ENCODE measurements at places on chromosomes 3 and 15.
A peak's percentile ranks its signal among the peaks of the same experiment; 100 is the strongest.

- no peak for DNase-seq
Measured at GRCh38 chr15:91444656-91445055, 344.6 kb downstream of the SV2B start.

DNA sequence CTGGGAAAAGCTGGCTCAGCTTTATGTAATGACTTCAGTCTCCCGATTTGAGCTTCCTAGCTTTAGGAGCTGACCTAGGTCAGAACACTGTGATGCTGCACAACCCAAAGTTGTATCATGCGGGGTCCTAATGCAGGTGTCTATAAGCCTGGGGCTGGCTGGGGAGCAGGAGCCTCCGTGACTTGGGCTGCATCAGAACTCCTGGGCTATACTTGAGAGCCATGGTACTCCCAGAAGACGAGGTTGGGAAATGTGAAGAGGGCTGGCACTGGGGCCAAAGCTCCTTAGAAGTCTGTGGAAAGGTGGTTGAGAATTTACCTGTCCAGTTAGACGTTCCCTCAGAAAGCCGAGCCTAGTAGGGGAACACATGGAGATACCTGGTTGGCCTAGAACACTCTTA lies 57.0 kb downstream of the BSN start:
- DNase-seq: no peak

DNA sequence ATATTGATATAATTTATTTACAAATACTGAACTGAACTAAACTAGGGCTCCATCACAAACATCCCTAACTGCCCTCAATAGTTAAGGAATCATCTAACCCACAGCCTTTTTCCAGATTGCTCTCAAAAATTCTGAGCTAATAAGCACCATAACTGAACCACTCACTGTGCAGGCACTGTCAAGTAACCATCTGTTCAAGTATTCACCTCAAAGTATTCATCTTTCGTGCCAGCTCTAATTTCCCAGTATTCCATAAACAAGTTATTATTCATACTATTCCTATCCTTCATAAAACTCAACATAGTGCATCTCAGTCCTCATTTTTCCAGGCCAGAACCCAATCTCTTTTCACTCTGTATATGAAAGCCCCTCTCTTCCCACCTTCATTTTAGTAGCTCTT lies 41.1 kb downstream of the THBS1 start:
- no peak for DNase-seq

DNA sequence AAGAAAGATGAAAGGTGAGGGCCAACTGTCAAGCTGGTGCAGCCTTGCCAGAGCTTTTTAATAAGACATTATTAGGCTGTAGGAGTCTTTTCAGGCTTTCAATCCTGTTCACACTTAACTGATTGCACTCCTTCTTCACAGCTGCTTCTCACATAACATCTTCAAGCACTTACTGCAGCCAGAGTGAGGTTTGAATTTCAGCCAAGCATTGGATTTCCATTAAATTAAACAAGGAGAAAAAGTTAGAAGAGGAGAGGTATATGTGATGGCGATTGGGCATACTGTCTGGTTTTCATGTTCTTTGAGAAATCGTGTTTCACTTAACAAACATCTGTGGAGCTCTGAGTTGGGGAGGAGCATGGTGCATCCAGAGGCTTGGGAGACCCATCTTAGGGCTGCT lies 392.8 kb upstream of the LRRC3B start:
- no peak for DNase-seq

DNA sequence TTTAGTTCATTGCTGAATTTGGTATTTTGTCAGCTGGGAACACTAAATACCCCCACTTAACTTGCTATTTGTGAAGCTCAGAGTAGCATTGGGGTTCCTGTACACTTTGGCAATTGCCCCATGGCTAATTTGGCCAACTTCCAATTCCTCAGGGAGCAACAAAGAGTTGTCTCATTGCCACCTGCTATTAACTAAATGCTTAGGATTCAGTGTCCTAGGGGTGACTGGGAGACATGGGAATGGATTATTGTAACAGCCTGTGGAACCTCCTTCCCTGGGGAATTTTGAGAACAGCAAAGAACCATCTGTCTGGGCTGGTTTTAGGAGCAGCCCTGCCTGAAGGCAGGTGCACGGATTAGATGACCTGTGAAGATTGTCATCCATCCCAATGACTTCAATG lies 437.4 kb upstream of the TPRG1 start:
- no peak for DNase-seq

- no peak for DNase-seq
Measured at GRCh38 chr15:58840048-58840447, 68.9 kb downstream of the MINDY2 start.

DNA sequence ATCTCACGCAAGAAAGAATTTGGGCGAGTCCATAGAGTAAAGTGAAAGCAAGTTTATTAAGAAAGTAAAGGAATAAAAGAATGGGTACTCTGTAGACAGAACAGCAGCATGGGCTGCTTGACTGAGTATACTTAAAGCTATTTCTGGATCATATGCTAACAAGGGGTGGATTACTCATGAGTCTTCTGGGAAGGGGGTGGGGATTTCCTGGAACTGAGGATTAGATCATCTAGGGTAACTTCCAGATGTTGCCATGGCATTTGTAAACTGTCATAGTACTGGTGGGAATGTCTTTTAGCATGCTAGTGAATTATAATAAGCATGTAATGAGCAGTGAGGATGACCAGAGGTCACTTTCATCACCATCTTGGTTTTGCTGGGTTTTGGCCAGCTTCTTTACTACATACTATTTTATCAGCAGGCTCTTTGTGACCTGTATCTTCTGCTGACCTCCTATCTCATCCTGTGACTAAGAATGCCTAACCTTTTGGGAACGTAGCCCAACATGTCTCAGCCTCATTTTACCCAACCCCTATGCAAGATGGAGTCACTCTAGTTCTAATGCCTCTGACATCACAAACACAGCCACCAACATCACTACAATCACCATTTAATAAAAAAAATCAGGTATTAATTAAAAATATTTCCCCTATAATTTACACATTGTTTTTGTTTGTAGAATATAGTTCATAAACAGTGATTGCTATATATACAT lies 890.7 kb upstream of the EPHA6 start:
- peak; percentile 46 for DNase-seq

- DNase-seq: peak; percentile 12
Measured at GRCh38 chr3:45182915-45183871, 37.0 kb upstream of the CDCP1 start.

DNA sequence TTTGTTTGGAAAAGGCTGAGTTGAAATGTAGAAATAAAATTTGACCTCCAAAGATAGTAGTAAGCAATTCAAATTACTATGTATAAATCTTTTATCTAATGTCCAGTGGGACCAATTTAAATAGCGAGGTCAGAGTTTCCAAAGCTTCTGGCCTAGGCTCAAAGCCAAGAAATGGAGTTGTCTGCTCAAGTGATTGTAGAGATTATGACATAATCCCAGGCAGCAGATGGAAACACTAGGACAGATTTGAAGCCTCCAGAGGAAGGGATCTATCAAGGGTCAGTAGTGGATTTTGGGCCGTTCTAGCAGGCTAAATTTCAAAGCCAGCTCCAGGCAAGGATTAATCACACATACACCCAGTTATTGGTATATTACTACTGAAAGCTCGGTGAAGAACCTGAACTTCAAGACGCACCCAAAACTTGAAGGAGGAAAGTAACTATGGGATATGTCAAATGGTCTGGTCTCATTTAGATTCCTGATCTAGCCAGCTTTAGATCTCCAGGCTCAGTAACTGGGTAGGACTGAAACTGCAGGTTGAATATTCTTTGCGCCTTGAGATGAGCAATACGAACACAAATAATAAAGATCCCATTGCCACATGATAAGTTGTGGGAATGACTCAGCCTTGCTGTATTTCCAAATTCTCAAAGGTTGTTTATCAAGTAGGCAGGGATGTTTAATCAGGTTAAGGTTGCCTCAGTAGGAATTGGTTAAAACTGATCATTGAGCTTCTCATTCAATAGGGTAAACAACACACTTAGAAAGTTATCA lies 30.9 kb upstream of the ARRDC4 start:
- no peak for DNase-seq

DNA sequence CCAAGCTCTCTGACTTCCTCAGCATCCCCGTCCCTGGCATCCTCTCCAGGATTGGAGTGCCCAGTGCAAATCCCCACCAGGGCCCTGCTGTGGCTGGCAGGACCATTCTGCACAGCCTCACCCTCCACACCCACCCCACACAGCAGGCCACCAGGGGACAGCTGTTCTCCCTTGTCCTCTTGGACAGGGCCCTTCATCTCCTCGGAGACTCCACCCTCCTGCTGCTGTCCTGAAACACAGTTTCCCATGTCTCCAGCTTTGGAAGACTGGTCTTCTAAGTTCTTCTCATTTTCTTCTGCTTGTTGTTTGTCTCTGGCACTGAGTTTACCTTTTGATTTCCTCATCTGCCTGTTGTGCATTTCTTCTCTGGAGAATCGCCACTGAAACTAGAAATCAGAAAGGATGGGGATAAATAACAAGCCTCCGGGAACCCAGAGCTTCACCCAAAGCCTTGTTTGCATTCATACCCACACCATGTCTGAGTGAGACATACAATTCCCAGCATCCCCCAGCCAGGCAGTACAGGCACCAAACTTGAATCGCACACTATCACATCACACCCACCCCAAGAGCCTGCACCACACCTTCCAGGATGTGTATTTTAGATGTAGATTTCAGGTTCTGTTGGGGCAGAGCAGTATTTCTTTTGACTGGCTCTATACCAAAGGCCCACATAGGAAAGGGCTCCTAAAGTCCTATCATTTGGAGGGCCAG lies 52.0 kb downstream of the OXNAD1 start:
- no peak for DNase-seq

DNA sequence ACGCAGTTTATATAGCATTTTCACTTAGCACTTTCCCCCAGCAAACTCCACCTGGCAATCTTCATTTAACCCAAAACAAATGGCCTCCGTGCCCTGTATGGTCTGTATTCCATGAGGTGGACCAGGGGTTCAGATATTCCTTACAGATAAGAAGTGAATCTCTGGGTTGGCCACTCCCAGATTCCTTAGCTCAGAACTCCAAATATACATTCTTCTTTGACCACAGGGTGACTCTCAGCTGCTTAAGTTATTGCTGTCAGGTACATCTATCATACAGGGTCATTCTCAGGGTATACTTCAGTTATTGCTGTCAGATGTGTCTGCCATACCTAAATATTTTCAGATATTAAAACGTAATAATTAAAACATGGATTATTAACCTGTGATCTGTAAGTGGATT lies 229.8 kb downstream of the TBL1XR1 start:
- DNase-seq: no peak

GRCh38 chr3:53092216-53092615 lies 38.0 kb downstream of the RFT1 start:
- no peak for DNase-seq

DNA sequence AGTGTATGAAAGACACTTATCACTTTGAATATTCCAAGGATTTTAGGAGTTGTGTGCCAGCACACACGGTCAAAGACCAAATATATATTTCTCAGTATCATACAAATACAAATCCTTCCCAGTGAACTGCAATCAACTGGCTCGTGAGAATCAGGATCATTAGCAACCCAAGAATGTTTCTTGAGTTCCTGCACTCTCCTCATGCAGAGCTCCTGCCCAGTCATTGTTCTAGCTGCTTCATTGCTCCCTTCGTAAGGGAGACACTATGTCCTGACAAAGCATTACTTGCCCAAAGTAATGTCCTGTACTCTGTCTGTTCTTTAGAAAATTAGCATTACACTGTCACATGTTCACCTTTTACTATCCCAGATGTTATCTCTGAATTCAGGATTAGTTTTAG lies 92.0 kb upstream of the SLC4A7 start:
- DNase-seq: no peak

GRCh38 chr15:62901909-62902546 lies 140.5 kb upstream of the TPM1 start:
- DNase-seq: no peak

GRCh38 chr15:101250873-101251829 lies 697 bp downstream of the CHSY1 start:
- no peak for DNase-seq

DNA sequence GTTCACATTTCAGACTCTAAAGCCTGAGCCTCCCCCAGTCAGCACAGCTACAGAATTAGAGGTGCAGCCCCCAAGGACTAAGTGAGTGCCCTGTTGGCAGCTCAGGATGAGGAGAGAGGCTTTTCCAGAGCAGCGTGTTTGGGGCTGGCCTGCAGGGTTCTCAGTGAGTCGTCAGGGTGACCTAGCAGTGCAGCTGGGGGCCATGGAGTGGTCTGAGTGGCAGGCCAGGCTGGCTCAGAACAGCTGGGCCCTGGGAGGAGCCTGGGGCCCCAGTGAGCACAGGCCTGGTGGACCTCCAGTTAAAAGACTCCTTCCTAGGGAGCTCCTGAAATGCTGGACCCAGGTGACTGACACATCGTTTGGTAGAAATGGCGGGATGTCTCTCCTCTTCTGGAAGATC lies 108.3 kb downstream of the SLC49A4 start:
- no peak for DNase-seq

GRCh38 chr3:82163907-82164520 lies 402.6 kb upstream of the GBE1 start:
- DNase-seq: no peak

GRCh38 chr3:126858887-126859286 lies 124.0 kb upstream of the PLXNA1 start:
- DNase-seq: peak; percentile 65

DNA sequence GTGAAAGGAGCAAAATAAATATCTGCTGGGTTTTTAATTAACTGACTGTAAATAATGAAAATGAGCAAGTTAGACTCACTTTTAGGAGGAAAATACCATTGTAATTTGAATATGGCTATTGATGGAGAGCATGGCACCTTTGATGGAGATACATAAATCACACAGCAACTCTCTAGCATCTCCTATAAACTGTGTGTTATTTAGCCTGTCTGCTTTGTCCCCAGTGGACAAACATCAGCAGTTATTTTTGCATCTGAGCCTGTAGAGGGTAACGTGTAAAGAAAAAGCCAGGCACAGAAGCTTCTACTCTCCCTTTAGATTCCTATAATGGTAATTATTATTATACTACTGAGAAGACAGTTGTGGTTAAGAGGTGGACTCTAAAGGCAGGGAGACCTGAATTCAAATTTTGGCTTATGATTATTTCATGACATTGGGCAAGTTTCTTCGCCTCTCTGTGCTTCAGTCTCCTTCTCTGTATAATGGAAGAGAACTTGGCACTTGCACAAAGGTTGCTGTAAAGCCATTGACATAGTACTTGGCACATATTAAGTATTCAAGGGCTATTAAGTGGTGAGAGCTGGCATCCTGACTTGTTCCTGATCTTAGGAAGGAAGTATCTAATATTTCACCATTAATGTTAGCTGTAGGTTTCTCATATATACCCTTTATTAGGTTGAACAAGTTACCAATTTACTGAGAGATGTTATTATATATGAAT lies 289.5 kb upstream of the TRIM42 start:
- DNase-seq: no peak

DNA sequence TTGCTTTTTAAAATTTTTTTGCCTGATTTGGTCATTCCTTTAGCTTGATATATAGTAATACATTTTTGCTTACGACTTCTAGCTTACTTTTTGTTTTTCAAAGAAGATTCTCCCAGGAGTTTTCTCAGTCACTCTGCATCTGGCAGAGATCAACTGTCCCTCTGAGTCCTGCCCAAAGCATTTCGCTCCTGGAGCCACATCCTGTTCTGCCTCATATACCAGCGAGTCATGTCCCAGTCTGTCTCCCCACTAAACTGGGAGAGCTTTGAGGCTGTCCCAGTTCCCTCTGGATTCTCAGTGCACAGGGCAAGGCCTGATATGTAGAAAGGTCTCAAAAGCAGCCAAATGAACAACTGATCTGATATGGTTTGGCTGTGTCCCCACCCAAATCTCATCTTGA lies 326.3 kb downstream of the ARRDC4 start:
- no peak for DNase-seq
